Stimulated activated CD4-positive, alpha-beta T cell treated with anti-CD3 and anti-CD28 coated beads, Interleukin-1b, Interleukin-23, amount 100 ng/mL, for 48 hours (primary cell): ENCODE measurements at places on chromosomes 13 and 19.

- DNase-seq: no peak
These were observed 1.2 kb upstream of the TRIM13 start for GRCh38 chr13:49995625-49996101.

- DNase-seq: no peak
These were observed 1.1 kb downstream of the DACH1 start for GRCh38 chr13:71865874-71866334.

GRCh38 chr13:90105849-90106496, 1241.5 kb upstream of the MIR17HG start:
- DNase-seq: no peak

- peak; percentile 72 for DNase-seq
These were observed 22.4 kb downstream of the EPSTI1 start for GRCh38 chr13:42969565-42970172.

DNA sequence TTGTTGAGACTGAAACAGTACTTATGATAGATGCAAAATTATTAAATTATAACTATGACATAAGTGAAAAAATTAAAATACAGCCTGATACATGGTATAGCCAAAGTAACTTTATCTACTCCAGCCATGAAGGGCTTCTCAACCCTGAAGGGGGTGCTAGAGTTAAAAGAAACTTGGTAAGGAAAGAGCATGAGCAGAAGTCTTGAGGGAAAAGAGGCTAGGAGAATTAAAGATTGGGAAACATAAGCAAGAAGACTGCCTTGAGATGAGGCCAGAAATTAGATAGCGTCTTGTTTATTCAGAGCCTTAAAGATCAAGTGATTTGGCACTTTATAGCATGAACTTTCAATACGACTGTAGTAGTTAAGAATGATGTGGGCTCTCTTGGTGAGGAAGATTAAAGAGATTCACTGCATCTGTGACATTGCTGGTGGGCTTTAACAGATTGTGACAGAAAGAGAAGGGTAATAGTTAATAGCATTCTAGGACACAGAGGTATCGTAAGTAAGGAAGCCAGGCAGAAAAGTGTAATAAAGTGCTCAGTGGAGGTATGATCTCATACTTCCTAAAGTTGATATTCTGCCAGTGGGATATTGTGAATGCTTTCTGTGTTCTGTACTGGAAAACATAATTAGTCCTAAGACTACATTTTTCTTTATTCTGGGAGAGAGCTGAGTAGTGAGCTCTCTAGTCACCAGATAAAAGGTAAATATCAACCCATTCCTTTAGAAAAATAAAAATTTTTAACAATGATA, 385.4 kb upstream of the PRR20A start:
- no peak for DNase-seq

- no peak for DNase-seq
These were observed 99.6 kb upstream of the NBEA start for GRCh38 chr13:34842466-34842865.

DNA sequence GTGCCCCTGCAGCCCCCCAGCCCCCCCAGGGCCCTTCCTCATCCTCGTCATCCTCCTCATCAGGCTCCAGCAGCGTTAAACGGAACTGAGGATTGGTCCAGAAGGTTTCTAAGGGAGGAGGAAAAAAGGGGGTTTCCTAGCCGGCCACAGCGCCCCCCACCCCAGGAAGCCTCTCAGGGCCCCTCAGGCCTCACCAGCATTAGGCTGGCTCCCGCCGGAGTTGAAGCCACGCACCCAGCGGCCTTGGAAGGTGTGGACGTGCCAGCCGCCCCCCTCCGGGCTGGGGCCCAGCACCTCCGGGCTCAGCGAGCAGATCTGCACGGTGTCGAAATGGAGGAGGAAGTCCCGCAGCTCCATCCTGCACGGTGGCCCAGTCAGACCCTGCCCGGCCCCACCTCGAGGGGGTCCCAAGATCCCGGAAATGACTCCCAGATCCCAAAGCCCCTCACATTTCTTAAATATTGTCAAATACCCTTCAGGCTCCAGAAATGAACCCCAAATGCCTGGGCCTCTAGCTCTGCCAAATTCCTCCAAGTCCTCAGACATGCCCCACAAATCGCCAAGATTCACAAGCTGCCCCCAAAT, 6.9 kb downstream of the CAPN12 start:
- DNase-seq: no peak

DNA sequence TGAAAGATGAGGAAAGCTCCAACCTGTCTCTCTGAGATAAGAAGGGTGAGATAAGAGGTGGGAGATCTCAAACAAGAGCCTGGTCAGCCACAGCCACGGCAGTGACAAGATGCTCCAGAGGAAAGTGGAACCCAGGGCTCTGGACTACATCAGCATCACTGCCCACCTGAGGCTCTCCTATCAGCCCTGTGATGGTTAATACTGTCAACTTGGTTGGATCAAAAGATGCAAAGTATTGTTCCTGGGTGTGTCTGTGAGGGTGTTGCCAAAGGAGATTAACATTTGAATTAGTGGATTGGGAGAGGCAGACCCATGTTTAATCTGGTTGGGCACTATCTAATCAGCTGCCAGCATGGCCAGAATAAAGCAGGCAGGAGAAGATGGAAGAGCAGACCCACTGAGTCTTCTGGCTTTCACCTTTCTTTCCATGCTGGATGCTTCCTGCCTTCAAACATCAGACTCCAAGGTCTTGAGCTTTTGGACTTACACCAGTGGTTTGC, 476.6 kb upstream of the NBEA start:
- DNase-seq: no peak

GRCh38 chr19:32909257-32909656, 39.7 kb upstream of the SLC7A9 start:
- DNase-seq: no peak

DNA sequence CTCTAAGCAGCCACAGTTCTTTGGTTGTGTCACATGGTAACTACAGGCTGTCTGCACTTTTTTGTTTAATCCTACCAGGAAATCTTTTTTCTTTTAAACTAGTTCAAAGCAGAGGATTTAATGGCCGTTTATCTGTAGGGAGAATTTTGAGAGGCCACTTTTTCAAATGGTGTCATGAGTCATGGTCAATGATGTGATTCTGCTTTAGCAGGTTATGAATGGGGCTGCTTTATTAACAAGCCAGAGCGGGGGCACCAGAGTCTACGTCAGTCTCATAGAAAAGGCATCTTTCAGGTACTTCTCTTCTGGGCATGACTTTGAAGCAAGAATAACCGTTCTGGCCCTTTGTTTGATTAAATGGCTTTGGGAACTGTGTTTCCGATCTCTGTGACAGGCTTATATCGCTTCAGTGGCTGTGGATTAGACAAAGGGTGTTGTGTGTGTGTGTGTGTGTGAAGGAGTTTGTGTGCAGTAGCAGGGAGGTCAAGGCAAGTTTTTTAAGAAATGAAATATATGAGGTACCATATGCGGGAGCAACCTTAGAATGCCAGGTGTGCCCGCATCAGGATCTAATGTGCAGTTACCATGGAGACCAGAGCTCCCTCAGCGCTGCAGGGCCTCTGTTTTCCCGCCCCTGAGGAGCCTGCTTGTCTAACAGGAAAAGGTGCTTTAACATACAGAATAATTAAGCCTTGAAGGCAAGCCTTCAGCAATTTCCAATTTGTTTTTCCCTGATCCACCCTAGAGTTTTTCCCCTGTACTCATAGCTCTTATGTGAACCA, 120.5 kb downstream of the KATNAL1 start:
- no peak for DNase-seq

DNA sequence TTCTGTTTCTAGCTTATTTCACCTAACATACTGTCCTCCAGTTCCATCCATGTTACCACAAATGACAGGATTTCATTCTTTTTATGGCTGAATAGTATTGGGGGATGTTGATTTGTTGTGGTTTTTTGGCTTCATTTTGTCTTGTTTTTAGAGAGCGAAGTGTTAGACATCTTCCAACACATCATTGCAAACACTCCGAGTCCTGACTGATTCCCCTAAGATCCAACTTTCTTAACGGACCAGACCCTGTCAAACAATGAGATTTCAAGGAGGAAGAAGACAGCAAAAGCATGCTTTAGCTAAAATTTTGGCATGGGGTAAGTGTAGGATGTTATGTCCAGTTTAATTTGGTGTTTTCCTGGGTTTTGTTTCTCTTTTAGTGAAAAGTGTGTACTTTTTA, 3.8 kb upstream of the CASP14 start:
- no peak for DNase-seq

DNA sequence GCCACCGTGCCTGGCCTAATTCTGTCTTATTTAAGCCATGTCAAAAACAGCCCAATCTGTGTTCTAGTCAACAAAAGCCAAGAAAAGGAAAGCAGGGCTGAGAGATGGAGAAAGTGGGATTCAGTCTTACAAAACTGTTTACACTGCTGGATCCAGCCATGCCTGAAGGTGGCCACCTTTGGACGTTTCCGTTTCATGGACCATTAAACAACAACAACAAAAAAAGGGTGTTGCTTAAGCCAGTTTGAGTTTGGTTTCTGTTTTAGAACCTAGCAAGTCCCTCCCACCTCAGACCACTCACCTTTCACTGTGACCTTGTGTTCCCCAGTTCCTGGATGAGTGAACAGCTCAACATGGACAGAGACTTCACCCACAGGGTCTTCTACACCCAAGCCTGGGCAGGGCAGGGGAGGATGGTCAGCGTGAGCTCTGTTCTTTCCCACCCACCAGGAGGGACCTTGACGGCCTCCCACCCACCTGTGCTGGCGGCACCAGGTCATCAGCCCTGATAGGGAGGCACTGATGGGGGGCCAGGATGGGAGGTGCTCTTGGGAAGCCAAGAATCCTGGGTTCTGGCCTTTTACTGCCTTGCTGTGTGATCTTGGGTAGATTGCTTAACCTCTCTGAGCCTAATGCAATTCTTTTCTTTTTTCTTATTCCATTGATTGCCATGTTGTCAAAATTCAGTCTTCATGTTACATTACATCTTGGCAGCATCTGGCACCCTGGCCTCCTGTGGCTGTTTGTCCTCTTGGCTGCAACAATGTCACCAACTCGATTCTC, 56.2 kb downstream of the COLGALT1 start:
- DNase-seq: no peak

- no peak for DNase-seq
These were observed 116.4 kb downstream of the FRY start for GRCh38 chr13:32147976-32148375.

GRCh38 chr13:31444266-31444856, 244.6 kb downstream of the B3GLCT start:
- DNase-seq: no peak

GRCh38 chr19:49976496-49976895, 15.5 kb upstream of the SIGLEC11 start:
- DNase-seq: no peak

DNA sequence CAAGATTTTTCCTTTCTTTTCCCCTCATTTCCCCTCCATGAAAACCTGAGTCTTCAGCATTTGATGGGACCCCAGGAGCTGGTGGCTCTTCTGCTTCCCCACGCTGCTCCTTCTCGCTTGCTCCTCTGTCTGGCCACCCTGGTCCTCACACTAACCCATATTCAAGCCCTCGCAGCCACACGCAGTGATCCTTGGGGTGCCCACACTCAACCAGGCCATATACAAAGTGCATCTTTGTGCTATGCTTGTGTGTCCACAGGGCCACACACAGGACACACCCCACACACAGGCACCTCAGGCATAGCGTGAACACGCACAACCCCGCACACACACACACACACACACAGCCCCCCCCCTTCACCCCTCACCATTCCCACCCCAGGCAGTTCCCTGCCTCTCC, 132.1 kb downstream of the URI1 start:
- no peak for DNase-seq

GRCh38 chr13:108682714-108683113, 53.3 kb downstream of the MYO16 start:
- DNase-seq: no peak

DNA sequence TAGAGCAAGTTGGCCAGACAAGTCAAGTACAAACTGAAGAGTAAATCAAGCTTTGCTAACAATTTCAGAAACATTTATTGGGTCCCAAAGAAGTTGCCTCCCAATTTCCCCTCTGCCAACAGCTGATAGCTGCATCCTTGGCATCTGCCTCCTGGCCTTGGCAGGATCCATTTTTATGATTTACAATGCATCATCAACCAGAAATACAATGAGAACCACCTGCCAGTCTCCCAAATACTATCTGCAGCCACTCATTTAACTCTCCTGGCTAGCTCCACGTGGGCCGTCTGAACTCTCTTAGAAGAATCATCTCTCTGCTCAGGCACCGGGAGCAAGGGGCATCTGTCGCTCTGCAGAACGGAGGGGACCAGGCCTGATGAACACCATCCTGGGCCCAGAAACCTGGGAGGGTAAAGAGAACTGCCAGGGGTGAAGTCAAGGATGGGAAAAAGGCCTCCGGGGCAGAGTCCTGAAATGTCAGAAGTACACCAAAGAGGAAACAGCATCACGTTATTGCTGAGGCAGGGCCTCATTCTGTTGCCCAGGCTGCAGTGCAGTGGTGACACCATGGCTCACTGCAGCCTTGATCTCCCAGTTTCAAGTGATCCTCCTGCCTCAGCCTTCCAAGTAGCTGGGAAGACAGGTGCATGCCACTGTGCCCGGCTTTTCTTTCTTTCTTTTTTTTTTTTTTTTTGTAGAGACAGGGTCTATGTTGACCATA, 2.6 kb downstream of the LONP1 start:
- no peak for DNase-seq

DNA sequence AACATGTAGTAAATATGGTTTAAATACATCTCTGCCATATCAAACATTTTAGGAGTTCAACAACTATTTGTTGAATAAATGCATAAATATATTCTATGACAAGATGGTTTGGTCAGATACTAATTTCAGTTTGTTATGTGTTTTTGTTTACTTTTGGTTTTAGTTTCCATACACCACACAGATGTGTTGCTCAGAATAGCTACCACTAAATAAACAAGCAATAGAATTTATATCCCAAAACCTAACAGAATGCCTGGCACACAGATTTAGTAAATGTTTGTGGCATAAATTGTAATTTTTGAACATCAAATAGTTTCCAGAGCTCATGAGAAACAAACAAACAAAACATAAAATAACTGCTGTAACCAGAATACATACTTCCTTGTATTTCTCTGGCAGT, 126.8 kb upstream of the ATXN8OS start:
- DNase-seq: no peak

GRCh38 chr19:10461047-10461949, 41.0 kb downstream of the PDE4A start:
- DNase-seq: peak; percentile 94

DNA sequence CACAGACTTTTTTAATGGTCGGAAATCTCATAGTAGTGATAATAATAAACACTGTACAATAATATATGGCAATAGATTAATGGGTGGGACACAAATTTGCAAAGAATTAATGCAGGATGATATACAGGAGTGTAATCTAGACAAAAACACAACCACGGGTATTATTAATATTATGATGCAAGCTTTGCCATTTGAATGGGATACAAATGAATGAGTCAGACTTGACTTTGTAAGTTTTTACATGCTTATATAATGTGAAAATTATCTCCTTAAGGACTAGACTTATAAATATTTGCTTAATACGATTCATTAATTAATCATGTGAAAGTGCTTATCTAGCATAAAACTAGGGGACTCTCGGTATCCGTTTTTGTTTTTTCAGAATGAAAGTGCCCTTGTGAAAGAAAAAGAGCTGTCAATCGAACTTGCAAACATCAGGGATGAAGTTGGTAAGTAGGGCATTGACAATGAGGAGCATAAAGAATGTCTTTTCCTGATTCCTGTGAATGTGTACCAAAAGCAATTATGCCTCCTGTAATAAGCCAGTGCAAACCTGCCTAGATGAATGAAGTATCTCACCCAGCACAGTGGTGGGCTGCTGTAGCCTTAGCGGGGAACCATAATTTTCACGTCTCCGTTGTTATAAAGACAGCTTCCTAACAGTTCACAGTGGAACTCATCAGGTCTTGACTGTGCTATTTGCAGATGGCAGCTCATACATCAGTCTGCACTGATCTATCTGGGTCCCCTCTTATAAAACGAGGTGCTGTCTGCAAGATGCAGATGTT, 155.7 kb downstream of the SLC7A1 start:
- no peak for DNase-seq
